Progenitor cell of endocrine pancreas (in vitro differentiated cells): ENCODE measurements at places on chromosomes 2 and 18. TPM values are rescaled to one million over a fixed set of nuclear protein-coding genes. Genes with fewer than 3 reads are reported as not detected.

DNA sequence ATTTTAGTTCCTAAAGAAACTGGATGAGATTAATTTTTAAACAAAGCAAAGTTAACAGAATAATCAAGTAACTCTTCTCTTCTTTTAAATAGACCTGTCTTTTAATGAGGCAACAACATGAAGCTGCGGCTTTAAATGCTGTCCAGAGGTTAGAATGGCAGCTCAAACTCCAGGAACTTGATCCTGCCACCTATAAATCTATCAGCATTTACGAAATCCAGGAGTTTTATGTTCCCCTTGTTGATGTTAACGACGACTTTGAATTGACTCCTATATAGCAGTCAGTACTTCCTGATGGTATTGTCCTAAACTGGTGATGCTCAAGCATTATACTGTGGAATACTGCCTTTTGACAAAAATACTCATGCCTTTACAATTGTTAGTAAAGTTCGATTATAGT is 53.7 kb upstream of the TWSG1 start:
- no peak for DNase-seq
- H3K4me1 ChIP-seq = no peaks in the 10 kb centered on the region
- no peak overlapping the region for H3K4me3 ChIP-seq
- peaks cover 13% of the 10 kb centered on the region for H3K36me3 ChIP-seq
- H3K27ac ChIP-seq = no peak overlapping the region
- no peaks in the 10 kb centered on the region for H3K27me3 ChIP-seq

FBXO48 gene
- total RNA-seq = 1.2 and 1.5 TPM in 2 replicates

DNA sequence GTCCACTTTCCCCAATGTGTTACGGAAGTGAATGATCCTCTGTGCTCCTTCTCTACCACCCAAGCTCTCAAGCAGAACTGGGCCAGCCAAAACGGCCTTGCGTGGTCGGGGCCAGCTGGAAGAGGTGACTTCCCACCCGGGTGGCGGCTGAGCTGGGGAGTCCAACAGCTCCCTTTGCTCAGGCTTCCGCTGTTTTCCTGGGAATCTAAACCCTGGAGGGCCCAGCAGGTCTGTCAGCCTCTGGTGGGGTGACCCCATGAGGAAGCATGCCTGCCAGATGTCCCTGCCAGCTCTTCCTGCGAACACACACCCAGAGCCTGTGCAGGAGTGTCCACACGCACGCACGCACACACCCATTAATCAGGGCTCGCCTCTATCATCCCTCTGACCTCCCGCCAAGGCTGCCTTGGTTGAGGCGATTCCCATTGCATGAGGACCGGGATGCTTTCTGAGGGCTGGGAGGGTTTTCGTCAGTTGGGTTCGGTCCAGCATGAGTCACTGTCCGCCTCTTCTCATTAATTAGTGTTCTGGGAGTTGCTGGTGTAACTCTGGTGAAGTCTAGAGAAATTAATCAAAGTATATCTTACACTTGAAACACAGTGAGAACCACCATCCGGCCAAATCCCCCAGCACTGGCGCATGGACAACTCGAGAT is 90.6 kb downstream of the TWIST2 start:
- H3K36me3 ChIP-seq = no peaks in the 10 kb centered on the region
- DNase-seq = no peak
- H3K27me3 ChIP-seq = peaks cover 34% of the 10 kb centered on the region
- H3K27ac ChIP-seq = no peak overlapping the region
- no peaks in the 10 kb centered on the region for H3K4me1 ChIP-seq

DNA sequence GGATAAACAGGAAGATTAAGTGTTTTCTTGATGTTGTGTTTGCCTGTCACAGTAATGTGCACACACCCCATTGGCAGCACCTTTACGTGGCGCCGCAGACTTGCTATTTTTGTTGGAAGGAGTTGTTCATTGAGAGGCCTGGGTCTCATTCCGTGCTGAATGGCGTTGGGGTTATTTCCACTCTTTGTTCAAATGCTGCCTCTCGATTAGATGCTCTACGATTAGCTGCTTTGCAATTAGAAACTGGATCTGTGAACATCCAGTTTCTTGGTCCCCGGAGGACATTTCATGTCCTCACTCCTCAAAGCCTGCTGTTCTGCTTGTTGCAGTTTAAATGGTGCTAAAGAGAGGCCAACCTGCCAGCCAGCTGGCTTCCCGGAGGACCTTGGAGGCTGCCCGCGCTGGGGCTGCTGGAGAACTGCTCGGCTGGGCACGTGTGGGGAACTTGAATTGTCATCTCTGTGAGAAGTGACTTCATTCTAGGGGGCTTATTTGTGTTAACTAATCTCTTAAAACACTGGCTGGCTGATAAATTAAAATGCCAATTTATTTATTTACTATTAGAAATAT is 117.4 kb upstream of the NABP1 start:
- no peak overlapping the region for H3K4me3 ChIP-seq
- H3K27me3 ChIP-seq = peaks cover 7% of the 10 kb centered on the region
- peaks cover 4% of the 10 kb centered on the region for H3K4me1 ChIP-seq
- H3K36me3 ChIP-seq = no peaks in the 10 kb centered on the region
- no peak overlapping the region for H3K27ac ChIP-seq

- no peaks in the 10 kb centered on the region for H3K36me3 ChIP-seq
- H3K27me3 ChIP-seq = no peaks in the 10 kb centered on the region
- H3K4me3 ChIP-seq = no peak overlapping the region
- DNase-seq = no peak
- H3K27ac ChIP-seq = no peak overlapping the region
Observed at GRCh38 chr18:53943326-53943860, 281.1 kb downstream of the MBD2 start.

- DNase-seq = no peak
- H3K4me1 ChIP-seq = no peaks in the 10 kb centered on the region
- H3K27ac ChIP-seq = no peak overlapping the region
- H3K36me3 ChIP-seq = peaks cover 16% of the 10 kb centered on the region
- no peaks in the 10 kb centered on the region for H3K27me3 ChIP-seq
- H3K4me3 ChIP-seq = no peak overlapping the region
Observed at GRCh38 chr2:42602218-42602875, 33.9 kb downstream of the MTA3 start.

GRCh38 chr2:43239981-43240765 is 13.8 kb upstream of the ZFP36L2 start:
- no peak overlapping the region for H3K4me3 ChIP-seq
- no peak for DNase-seq
- no peaks in the 10 kb centered on the region for H3K27me3 ChIP-seq
- peaks cover 3% of the 10 kb centered on the region for H3K4me1 ChIP-seq
- peaks cover 1% of the 10 kb centered on the region for H3K36me3 ChIP-seq

DNA sequence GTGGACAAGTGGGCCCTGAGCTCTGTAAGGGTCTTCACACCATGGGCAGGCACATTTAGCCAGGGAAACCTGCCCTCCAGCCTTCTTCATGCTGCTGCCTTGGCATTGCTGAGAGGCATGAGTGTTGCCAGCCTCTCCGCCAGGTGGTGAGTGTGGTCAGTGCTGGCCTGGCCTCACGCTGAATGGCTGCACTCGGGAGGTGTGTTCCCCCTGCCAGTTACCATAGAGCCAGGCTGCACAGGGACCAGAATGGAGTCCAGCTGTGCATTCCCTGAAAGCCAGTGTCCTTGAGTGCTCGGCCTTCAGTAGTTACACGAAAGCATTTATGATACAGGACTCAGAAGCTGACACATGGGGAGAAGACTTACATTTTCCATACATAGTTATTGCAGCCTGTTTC is 139.7 kb downstream of the ATP9B start:
- peaks cover 12% of the 10 kb centered on the region for H3K36me3 ChIP-seq
- DNase-seq = no peak
- no peak overlapping the region for H3K27ac ChIP-seq
- no peaks in the 10 kb centered on the region for H3K27me3 ChIP-seq

DNA sequence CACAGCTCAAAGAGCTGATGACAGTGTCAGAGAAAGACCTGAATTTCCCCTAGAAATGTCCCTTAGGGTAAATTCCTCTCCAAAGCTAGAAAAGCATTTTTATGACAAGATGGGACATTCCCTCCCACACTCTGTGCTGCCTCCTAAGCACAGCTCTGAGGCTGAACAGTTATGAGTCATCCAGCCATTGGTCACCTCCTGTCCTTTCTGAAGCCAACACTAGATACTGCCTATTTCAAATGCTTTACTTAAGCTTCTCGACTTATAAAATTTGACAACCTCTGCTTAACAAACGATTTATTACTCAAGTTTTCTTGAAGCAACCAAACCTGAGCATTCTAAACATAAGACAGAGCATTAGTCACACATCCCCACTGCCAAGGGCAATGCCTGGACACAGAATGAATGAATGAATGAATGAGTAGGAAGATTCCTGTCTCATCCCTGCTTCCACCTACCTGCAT is 35.4 kb downstream of the B4GALT6 start:
- peaks cover 14% of the 10 kb centered on the region for H3K36me3 ChIP-seq
- H3K27me3 ChIP-seq = no peaks in the 10 kb centered on the region
- DNase-seq = no peak
- H3K27ac ChIP-seq = no peak overlapping the region
- peaks cover 35% of the 10 kb centered on the region for H3K4me1 ChIP-seq
- no peak overlapping the region for H3K4me3 ChIP-seq

DNA sequence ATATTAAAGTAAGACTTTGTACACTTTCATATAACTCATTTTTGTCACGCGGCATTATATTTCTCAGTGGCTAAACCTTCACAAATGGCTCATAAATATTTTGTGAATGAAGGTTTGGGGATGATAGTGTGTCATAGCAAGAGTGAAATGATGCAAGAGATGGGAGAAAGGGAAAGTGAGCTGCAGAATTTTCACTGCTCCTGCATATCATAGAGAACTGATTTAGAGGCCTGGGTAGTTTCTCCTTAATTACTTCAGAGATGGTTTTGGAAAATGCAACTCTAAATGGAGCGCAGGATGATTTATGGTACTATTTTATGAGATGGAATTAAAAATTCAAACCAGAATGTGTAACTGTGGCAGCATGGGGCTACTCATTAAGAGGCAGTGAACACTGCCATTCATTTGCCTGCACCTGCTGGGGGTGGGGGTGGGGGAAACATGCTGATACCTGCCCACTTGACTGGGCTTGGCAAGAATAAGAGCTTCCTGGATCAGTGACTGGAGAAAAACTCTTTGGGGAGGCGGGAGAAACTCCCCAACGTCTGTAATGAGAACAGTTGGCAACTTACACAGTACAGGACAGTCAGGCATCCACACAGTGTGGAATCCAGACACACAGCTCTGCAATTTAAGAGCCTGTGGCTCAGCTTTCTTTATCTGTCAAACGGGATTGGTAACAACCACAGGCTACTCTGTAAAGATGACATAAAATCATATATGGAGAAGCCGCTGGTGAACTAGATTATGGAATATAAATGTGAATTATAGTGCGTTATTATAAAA is 941.9 kb downstream of the SLC4A3 start:
- no peak overlapping the region for H3K27ac ChIP-seq
- no peak overlapping the region for H3K4me3 ChIP-seq
- H3K36me3 ChIP-seq = no peaks in the 10 kb centered on the region
- no peaks in the 10 kb centered on the region for H3K4me1 ChIP-seq
- no peaks in the 10 kb centered on the region for H3K27me3 ChIP-seq
- DNase-seq = no peak

- no peak for DNase-seq
- no peak overlapping the region for H3K27ac ChIP-seq
- no peak overlapping the region for H3K4me3 ChIP-seq
- H3K4me1 ChIP-seq = no peaks in the 10 kb centered on the region
- H3K27me3 ChIP-seq = no peaks in the 10 kb centered on the region
Observed at GRCh38 chr2:160293391-160294091, 93.5 kb upstream of the ITGB6 start.

DNA sequence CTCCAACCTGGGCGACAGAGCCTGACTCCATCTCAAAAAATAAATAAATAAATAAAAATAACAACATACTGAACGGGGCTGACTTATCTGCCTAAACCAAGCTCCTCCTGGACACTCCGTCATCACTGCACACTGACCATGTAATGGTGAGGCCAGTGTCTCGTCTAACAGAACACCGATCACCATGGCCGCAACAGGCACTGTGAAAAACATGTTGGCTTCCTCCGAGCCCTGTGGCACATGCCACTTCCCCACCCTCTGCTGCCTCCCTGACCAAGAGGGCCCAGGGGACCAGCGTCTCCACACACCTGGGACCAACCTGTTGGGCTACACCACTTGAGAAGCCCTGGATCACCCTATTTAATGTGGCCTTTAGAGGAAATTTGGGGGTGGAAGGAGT is 33.9 kb downstream of the ZNF516 start:
- H3K4me3 ChIP-seq = no peak overlapping the region
- DNase-seq = no peak
- H3K36me3 ChIP-seq = peaks cover 26% of the 10 kb centered on the region
- no peak overlapping the region for H3K27ac ChIP-seq

GRCh38 chr2:54918647-54919280 is 131.5 kb downstream of the RTN4 start:
- no peak for DNase-seq
- peaks cover 3% of the 10 kb centered on the region for H3K36me3 ChIP-seq
- no peak overlapping the region for H3K4me3 ChIP-seq
- no peaks in the 10 kb centered on the region for H3K27me3 ChIP-seq
- no peak overlapping the region for H3K27ac ChIP-seq

GRCh38 chr18:73752546-73752945 is 395.1 kb downstream of the FBXO15 start:
- DNase-seq = no peak
- no peak overlapping the region for H3K27ac ChIP-seq
- H3K4me1 ChIP-seq = peaks cover 3% of the 10 kb centered on the region
- peaks cover 15% of the 10 kb centered on the region for H3K27me3 ChIP-seq
- no peak overlapping the region for H3K4me3 ChIP-seq

DNA sequence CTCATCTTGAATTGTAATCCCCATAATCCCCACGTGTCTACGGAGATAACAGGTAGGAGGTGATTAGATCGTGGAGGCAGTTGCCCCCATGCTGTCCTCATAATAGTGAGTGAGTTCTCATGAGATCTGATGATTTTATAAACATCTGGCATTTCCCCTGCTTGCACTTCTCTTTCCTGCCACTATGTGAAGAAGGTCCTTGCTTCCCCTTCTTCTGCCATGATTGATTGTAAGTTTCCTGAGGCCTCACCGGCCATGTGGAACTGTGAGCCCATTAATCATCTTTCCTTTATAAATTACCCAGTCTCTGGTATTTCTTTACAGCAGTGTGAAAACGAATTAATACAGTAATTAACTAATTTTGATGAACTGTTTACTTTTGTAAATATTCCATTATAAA is 582.5 kb downstream of the TSN start:
- no peaks in the 10 kb centered on the region for H3K4me1 ChIP-seq
- H3K36me3 ChIP-seq = no peaks in the 10 kb centered on the region

- no peaks in the 10 kb centered on the region for H3K36me3 ChIP-seq
- H3K27me3 ChIP-seq = peaks cover 22% of the 10 kb centered on the region
- no peak overlapping the region for H3K27ac ChIP-seq
- H3K4me3 ChIP-seq = no peak overlapping the region
Observed at GRCh38 chr2:176461098-176461808, 192.0 kb downstream of the MTX2 start.

MPP4 gene
- 0.22 TPM in 1 of 2 replicates, not detected in the other for total RNA-seq

- H3K4me1 ChIP-seq = no peaks in the 10 kb centered on the region
- H3K4me3 ChIP-seq = no peak overlapping the region
- DNase-seq = no peak
- H3K27ac ChIP-seq = no peak overlapping the region
Observed at GRCh38 chr2:211877061-211877460, 661.5 kb downstream of the ERBB4 start.

EIF2AK3 gene
- total RNA-seq = 20.5 and 28.1 TPM in 2 replicates

ZC3H6 gene
- total RNA-seq = 7.3 and 7.8 TPM in 2 replicates
